NCI-H2171 treated with DMSO at 0.1 percent for 48 hours (cell line): ENCODE measurements at places on chromosomes 7 and 10.
A peak's percentile ranks its signal among the peaks of the same experiment; 100 is the strongest.

DNA sequence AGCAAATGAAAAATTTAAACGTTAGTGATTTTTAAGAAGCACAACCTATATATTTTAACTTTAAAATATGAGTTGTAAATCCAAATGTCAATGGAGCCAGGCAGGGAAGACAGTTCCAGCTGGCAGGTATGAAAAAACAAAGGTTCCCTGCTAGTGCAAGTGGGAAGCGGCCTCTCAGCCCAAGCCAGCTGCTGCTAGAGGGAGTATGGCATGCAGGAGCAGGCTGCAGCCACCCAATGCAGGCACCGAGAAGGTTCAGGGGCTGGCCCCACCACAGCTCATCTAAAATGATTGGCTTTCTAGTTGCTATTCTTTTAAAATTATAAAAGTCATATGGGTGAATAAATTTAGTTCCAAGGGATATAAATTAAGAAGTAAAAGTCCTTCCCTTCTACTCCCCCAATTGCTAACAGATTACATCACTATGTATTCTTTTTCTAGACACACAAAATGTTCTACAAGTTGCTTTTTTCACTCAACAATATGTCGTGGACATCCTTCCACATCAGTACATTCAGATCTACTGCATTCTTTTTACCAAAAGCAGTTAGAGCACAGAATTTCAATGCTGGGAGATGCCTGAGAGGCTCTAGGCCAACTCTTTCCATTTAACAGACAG, 69.3 kb downstream of the SGMS1 start:
- DNase-seq, result peak; percentile 56

- no peak for DNase-seq
Measured at GRCh38 chr7:75531359-75531821, 39.3 kb downstream of the SPDYE5 start.

DNA sequence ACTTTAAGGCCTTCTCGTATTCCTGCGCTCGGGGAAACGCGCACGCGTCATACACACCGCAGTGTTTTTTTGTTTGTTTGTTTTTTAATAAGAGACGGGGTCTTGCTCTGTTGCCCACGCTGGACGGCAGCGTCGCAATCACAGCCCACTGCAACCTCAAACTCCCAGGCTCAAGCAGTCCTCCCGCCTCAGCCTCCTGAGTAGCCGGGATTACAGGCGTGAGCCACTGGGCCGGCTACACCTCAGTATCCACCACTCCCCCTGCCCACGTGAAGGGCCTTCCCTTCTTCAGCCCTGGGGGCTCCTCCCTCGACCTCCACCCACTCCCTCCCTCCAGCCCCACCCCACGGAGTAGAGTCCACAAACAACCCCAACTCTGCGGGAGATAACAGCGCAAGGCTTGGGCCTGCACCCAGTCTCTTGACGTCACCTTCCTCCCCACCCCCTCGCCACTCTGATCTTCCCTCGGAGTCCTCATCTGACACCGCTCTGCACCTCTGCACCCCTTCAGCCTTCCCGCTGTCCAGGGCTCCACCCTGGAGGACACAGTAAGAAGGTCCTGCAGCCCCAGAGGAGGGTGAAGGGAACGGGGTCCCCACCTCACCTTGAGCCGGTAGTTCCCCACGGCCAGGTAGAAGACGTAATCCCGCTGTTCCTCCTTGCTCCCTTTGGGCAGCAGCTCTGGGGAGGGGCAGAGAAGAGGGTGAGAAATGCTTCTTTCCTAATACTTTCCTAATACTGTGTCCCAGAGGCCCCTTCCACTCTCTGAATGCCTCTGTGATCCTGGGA, 2.8 kb upstream of the CLDN15 start:
- DNase-seq, result no peak

GRCh38 chr7:48098846-48099245, 9.8 kb downstream of the UPP1 start:
- no peak for DNase-seq

GRCh38 chr7:38206071-38206470, 28.0 kb downstream of the STARD3NL start:
- DNase-seq, result no peak

DNA sequence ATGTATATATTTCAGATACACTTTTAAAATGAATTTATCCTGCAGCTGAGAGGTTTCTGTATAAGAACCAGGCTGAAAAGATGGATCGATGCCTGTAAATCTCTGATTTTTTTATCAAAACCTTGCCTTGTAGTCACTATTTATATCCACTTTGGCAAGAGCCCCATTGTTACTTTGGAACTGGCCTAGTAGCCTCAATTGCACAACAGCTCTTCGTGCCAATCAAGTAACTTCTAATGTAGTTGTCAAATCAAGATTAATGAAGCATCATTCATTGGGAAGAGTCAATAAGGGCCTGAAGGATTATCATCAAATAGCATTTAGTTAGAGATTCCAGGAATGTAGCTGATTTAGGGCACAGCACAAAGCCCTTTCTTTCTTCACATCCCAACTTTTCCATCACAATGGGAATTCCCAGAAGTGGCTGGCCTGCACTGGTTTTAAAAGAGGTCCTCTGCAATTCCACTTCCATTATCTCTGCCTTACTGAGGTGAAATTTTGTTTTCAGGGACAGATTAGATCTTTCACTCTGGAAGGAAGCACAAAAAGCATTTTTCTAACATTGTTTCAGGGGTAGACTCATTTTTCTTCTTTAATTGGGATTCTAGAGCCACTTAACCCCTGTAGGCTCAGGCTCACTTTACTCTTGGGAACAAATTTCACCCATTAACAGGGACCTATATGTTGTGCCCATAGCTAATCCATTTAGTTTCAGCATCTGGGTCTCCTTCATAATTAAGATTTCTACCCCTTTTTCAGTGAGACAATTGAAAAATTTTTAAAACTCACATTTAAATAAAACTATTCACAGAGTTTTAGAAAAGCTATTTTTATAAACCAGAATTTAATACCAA, 97.8 kb downstream of the CALCR start:
- no peak for DNase-seq

GRCh38 chr7:42235741-42236161, 1.3 kb downstream of the GLI3 start:
- no peak for DNase-seq

- DNase-seq, result no peak
Measured at GRCh38 chr7:113232885-113233284, 114.5 kb upstream of the SMIM30 start.

DNA sequence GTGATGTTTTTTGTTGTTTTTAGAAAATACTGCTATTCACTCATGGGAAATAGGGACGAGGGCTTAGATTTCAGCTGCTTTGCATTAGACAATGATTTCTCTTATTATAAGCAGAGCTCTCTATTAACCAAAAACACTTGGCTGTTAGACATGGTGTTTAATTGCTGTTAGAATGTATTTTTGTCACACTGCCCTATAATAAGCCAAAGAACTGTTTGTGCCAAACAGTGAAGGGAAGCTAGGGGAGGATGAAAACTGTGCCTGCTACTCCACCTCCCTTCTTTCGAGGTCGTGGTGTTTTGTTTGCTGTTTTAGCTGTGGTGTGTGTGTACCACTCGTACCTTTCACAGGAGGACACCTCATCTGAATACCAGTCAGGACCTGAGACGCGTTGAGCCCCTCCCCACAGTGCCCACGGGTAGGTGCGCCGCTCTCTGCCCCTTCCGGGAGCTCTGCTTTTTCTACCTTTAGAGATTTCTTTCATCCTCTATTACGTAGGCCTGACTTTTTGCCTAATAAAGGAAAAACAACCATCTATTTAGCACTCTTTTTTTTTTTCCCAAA, 57.9 kb downstream of the CUX1 start:
- DNase-seq, result no peak

DNA sequence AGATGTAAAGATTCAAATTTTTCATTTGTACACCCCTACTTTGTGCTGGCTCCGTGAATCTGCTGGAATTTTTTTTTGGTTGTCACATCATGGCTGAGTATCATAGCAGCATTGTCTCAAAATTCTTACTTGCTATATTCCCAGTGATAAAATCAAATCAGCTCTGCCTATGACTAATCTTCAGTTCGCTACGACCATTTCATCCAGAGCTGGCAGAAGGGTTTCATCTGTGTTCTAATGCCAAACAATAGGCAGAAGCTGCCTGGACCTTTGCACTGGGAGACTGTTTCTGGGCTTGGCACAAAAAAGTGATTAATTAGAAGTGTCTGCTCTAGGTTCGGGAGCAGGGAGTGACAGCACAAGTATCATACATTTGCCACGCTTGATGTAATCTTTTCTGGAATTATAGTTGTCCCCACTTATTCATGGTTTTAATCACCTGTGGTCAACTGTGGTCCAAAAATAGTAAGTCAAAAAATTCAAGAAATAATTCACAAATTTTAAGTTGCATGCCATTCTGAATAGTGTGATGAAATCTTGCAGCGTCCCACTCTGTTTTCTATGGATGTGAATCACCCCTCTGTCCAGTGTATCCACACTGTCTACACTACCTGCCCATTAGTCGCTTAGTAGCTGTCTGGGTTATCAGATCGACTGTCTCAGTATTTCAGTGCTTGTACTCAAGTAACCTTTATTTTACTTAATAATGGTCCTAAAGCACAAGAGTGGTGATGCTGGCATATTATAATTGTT, 120.5 kb upstream of the IMMP2L start:
- no peak for DNase-seq

DNA sequence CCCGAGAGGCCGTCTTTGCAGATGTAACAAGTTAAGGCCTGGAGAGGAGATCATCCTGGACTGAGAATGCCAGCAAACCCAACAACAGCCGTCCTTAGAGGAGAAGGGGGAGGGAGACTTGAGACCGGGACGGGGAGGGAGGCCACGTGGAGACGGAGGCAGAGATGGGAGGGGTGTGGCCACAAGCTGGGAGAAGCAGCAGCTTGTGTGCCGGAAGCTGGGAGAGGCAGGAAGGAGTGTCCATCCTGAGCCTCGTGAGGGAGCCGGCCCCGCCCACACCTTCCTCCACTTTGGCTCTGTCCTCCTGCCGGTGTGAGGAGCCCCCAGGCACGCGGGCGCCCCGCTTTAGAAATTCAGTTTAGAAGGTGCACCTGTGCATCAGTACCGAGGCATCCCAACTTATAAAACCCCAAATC, 95.7 kb downstream of the DNAJB6 start:
- DNase-seq, result peak; percentile 78

DNA sequence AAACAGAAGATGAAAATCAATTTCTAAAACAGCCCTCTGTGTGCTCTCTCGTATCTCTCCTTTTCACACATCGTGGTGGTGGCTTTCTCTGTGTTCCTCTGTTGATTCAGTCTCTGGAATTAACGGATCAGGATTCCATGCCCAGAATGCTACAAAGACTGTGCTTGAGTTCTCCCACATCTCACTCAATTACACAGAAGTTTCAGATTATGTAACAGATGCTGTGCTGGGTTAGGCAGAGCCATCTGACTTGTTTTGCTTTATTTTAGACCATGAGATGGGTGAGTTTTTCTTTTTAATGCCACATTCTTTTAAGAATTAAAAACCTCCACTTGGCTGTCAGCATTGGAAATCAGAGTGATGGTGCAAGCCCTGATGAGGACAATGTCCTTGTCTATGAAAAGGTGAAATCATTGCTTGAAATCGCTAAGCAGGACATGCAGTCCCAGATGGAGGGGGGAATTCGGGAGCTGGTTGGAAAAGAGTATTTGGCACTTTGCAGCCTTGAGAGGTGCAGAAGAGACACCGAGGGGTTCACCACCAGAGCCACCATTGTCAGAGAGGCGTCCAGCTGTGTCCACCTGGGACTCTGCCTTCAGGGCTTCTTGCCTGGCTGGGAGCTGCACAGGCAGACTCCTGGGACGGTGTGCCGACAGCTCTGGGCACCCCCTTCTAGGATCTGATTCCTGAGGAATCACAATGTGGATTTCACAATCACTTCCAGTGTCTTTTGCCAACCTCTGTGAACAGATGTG, 80.4 kb downstream of the EGFR start:
- peak; percentile 48 for DNase-seq

DNA sequence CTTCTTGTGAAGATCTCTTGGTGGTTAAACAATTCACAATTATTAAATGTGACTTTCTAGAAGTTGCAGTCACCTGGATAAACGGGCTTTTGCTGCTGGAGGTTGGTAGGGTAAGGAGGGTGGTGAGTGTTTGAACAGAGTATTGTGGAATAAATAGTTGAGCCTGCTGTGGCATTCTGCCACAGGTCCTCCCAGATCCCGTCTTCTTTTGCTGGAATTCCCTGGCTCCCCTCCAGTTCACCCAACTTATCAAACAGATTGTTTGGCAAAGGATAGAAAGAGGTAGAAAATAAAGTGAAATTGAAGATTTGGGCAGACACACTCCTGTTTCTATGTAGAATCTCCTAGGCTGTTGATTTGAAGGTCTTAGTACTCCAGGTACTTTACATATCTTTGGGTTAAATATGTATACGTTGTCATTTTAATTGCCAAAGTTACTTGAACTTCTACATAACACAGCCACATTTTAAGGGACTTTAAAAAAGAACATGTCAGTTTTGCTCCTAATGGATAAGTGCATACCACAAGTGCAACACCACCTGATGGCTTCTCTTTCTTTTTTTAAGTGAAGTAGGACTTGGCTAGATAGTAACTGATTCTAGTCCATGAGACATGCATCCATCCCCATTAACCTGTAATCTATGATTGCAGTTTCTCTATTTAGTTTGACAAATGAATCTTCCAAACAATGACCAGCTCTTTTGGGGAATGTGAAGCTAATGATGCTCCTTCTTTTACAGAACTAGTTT, 83.0 kb downstream of the ARL4A start:
- no peak for DNase-seq

DNA sequence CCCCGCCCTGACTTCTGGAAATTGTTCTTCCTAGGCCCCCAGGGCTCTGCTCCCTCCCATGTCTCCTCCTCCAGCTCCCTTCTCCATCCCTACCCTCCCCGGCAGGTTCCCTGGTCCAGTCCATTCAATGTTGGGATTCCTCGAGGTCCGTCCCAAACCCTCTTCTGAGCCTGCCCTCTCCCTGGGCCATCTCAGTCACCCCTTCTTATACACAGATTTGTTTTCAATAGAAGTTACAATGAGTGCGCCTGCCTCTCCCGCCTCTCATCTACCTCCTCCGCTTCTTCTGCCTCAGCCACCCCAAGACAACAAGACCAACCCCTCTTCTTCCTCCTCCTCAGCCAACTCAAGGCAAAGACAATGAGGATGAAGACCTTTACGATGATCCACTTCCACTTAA, 67.9 kb downstream of the OAT start:
- no peak for DNase-seq

GRCh38 chr10:16120563-16120962, 260.3 kb upstream of the MINDY3 start:
- no peak for DNase-seq

DNA sequence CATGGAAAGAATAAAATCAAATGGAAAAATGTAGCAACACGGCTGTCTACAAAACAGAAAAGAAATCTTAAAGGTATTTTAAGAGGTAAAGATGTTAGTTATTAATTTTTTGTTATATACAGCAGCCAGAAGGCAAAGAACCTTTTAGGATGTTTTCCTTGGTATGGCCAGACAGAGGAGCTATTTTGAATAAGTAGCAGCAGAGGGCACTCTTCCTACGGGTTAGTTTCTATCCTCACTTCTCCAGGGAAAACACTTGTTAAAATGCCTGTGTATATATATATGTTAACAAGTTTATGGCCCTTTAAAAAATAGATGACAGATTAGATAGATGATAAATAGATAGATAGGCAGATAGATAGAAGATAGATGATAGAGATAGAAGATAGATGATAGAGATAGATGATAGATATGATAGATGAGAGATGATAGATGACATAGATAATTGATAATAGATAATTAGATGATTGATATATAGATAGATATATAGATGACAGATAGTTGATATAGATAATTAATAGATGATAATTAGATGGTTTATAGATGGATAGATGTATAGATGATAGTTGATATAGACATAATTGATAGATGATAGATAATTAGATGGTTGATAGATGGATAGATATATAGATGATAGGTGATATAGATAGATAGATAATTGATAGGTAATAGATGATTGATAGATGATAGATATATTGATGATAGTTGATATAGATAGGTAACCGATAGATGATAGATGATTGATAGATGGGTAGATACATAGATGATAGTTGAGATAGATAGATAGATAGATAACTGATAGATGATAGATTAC, 57.8 kb upstream of the WIPF3 start:
- DNase-seq, result peak; percentile 66
